Left forelimb (tissue), 1 donor: ENCODE measurements at places on chromosomes 6 and 20.

- DNase-seq, result no peak
Observed at GRCh38 chr6:162450358-162450757, 277.2 kb downstream of the PRKN start.

- DNase-seq, result no peak
Observed at GRCh38 chr20:63498960-63499337, at the start of gene EEF1A2. Gene EEF1A2, minus strand, starts transcription at chr20:63499083. Its CDS starts 1,320 bp downstream, at chr20:63497763.

DNA sequence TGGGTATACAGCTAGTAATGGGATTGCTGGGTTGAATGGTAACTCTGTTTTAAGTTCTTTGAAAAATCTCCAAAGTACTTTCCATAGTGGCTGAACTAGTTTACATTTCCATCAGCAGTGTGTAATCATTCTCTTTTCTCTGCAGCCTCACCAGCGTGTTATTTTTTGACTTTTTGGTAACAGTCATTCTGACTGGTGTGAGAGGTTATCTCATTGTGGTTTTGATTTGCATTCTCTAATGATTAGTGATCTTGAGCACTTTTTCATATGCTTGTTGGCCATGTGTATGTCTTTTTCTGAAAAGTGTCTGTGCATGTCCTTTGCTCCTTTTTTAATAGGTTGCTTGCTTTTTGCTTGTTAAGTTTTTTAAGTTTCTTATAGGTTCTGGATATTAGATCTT lies 194.2 kb upstream of the PHACTR1 start:
- no peak for DNase-seq

DNA sequence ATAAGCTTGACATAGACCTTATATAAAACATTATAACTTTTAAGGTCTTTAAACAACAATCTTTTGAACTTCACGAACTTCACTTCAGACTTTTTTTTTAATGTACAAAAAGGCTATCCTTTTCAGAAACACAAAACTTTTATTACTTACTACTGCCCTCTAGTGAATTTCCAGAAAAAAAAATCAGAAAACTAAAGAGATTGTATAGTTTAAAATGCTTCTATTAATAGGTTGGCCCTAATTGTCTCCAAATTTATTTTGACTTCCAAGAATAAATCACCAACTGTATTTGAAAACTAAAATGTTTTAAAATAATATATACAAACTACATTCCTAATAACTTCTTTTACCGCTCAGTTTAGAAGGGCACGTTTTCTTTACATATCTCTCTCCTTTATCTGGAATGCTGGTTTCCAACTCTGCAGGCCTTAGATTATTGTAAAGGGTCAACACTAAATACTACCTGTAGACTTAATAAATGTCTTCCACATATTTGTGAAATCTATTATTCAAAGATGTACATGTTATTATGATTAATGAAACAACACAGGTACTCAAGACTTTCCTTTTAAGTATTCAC lies 66.8 kb downstream of the LMBRD1 start:
- DNase-seq, result no peak

GRCh38 chr6:3324262-3324942 lies 65.7 kb downstream of the PSMG4 start:
- DNase-seq, result peak; percentile 63

- no peak for DNase-seq
Observed at GRCh38 chr20:8183526-8183925, 51.5 kb downstream of the PLCB1 start.

- no peak for DNase-seq
Observed at GRCh38 chr20:39378776-39379175, 416.6 kb downstream of the DHX35 start.

DNA sequence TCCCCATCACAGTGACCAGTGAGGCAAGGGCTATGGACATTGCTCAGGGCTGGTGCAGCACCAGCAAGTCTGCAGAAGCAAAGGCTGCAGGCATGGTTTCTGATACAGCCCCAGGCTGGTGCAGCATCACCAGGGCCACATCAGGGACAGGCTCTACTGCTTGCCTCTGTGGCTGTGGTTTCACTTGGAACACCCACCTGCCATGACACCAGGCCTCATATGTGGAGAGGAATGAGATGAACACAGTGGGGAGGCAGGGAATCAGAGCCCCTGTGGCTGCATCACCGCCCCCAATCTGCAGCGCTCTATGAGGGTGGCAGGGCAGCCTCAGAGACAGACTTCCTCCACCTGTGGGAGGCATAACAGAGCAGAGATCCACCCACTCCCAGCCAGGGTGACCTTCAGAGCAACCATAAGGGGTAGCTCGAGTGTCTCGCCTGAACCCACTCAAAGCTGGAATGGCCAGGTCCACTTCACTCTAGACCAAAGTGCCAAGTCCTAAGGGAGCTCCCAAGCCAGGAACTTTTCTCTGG lies 7.9 kb downstream of the RING1 start:
- DNase-seq, result no peak

- no peak for DNase-seq
Observed at GRCh38 chr6:85405175-85405852, 44.6 kb upstream of the NT5E start.

DNA sequence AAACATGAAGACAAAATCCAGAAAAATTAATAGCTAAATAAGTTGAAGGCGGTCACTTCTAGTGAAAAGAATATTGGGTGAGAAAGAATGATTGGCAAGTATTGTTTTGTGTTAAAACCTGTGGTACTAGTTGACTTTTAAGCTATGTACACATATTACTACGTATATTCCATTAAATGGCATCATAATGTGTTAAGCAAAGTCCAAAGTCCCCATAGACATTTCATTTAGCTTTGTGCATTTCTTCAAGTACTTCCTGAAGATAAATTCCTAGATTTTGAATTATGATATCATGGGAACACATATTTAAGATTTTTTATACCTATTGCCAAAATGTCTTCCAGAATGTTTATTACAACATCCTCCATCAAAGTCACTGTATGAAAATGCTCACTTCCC lies 272.7 kb upstream of the IRAK1BP1 start:
- DNase-seq, result no peak

DNA sequence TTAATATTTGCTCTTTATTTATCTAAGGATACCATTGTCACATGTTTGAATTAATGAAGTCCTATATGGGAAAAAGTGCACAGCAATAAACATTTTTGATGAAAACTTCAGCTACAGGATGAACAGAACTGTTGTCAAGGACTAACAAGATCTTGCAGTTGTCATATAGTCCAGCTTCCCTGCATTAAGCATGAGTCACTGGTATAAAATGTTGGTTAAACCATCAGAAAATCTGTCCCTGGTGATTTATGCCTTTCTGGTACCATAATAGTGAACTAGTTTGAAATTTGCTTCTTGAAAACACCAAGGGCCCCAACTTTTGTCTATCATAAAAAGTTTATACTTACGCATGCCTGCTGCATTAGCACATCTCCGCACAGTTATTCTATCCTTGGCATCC lies 60.4 kb upstream of the RSPO3 start:
- no peak for DNase-seq

DNA sequence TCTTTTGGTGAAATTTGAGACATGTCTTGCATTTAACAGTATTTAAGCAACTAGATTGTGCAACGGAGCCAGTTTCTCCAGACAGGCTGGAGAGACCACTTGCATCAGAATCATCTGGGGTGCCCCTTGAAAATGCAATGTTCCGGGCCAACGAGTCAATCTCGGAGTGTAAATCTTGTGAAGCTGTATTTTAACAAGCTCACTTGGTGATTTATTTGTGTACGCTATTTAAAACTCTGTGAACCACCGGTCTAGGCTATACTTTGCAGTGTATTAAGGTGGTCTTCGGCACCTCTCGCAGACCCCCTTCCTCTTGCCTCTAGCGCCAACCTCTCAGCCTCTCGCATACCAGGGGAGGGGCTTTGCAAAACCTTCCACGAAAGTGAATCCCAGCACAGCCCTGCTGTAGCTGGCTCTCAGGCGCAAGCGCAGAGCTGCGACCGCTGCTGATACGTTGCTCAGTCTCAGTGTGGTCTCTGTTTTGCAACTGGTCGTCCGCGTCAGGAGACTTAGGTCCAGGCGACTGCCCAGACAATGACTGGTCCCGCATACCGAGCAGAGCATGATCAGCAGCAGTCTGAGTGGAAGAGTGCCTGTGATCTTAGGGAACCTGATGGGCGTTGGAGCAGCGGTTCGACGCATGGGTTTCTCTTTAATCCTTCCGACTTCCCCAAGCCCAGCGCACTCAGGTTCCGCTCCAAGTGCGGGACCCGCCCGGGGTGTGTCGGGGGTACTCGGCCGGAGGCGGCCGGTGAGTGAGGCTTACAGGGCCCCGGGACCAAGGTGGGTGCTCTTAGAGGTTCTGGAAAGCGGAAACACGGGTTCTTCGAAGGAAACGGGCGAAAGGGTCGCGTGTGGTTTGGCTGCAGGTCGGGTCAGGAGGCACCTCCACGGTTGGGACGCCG lies at the start of gene ZNF391:
TSS of gene ZNF391 (plus strand) at position 467 of the 905 bp plus-strand sequence. CDS start 11,612 bp downstream, outside the sequence.
- DNase-seq, result peak; percentile 86

- no peak for DNase-seq
Observed at GRCh38 chr6:127969701-127970100, 68.8 kb upstream of the THEMIS start.

DNA sequence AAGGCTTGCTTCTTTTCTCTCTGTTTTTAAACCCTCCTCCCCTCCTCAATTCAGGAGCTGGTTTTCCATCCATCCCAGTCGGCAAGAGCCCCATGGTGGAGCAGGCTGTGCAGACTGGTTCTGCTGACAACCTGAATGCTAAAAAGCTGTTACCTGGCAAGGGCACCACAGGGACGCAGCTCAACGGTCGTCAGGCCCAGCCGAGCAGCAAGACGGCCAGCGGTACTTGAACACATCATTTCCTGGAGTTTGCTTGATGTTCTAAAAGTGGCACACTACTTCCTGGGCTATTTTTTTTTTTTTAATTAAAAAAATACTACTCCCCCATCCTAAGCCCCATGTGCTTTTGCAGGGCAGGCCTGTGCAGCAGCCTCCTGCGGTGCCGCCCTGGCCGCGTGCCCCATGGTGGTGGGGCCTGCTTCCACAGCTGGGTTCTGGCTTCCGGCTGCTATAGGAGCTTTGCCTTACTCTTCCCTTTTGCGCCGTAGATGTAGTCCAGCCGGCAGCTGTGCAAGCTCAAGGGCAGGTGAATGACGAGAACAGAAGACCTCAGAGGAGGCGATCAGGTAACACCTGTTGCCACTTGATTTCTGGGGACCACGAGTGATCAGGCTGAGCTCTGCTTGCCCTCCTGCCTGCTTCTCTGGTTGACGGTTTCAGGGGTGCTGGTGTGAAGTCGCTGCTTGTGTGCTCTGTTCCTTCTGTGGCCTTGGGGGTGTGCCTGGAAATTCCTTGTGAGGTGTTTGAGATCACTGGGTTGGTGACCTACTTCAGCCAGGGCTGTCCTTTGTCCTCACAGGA lies 7.7 kb downstream of the LSM14B start:
- no peak for DNase-seq

- peak; percentile 14 for DNase-seq
Observed at GRCh38 chr20:49561806-49562205, 6.1 kb downstream of the PTGIS start.

DNA sequence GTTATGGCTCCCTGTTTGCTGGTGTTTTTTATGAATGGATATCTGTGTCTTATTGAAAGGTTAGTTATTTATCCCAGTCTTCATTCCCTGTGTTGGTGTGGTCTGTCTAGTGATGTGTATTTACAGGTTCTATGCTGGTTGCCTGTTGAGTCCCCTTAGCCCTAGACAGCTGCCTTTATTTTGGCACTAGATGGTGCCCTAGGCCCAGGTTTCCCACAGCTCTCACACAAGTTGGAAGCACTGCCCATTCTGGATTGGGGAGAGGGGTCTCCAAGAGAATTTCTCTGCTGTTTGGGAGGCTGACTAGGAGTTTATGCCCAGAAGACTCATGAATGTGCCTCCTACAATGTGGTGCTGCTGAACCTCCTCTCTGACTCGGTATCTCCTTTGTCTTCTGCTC lies 12.4 kb downstream of the GRM1 start:
- no peak for DNase-seq
